A549 treated with RU486 at 1 μM for 4 hours (cell line): ENCODE measurements at places on chromosomes 1 and 21. TPM values are rescaled to one million over a fixed set of nuclear protein-coding genes. Genes with fewer than 3 reads are reported as not detected.

TMEM240 gene
- 0.22 to 0.52 TPM (median 0.36 TPM) in 5 replicates for total RNA-seq

OR10Z1 gene
- total RNA-seq: not detected in 5 replicates

SELE gene
- not detected in 5 replicates for total RNA-seq

LPAR3 gene
- 0.16 to 0.39 TPM (median 0.35 TPM) in 5 replicates for total RNA-seq

BMP8B gene
- total RNA-seq: 3.1 to 4.8 TPM (median 4.3 TPM) in 5 replicates

PRELP gene
- total RNA-seq: not detected in 5 replicates

ZNF669 gene
- total RNA-seq: 2.3 to 4.8 TPM (median 3.6 TPM) in 5 replicates

TSPAN1 gene
- total RNA-seq: 1.7 to 4.6 TPM (median 2.3 TPM) in 5 replicates

EPHA2 gene
- total RNA-seq: 95.0 to 145 TPM (median 135 TPM) in 5 replicates

GNAT2 gene
- total RNA-seq: 0.23 to 0.30 TPM in 2 of 5 replicates, not detected in the others

TEX38 gene
- total RNA-seq: 0.13 TPM in 1 of 5 replicates, not detected in the others

FCRL4 gene
- total RNA-seq: not detected in 5 replicates

CKS1B gene
- 325 to 385 TPM (median 338 TPM) in 5 replicates for total RNA-seq

KRTAP19-3 gene
- not detected in 5 replicates for total RNA-seq

OR2L5 gene
- not detected in 5 replicates for total RNA-seq

SPATA21 gene
- 0.09 TPM in 1 of 5 replicates, not detected in the others for total RNA-seq

NR1I3 gene
- total RNA-seq: not detected in 5 replicates

LCE2B gene
- not detected in 5 replicates for total RNA-seq

ILDR2 gene
- total RNA-seq: 0.02 to 0.05 TPM in 2 of 5 replicates, not detected in the others

PCP4L1 gene
- total RNA-seq: 0.09 to 0.13 TPM in 2 of 5 replicates, not detected in the others

SLC9A1 gene
- total RNA-seq: 10.3 to 14.0 TPM (median 13.7 TPM) in 5 replicates
